Activated CD8-positive, alpha-beta T cell treated with anti-CD3 and anti-CD28 coated beads for 36 hours (primary cell): ENCODE measurements at places on chromosomes 12 and 14.

- DNase-seq, result peak; percentile 72
These were observed 34.4 kb upstream of the SYCP3 start for GRCh38 chr12:101773650-101774162.

DNA sequence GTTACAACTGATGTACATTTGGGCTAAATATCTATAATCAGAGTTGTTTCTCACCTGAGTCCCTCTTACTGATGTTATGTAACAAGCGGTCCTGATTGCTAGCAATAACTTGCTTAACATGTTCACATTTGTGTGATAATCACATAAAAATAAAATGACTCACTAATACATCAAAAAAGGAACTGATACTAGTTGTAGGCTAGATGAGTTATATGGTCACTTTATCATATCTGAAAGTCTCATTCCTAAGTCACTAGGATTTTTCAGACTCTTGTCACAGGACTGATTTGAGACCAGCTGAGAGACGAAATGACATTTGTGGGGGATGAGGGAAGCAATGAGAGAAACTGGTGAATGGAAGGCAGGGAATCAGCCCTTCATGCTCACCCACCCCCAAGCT, 34.3 kb downstream of the NKX2-1 start:
- no peak for DNase-seq

GRCh38 chr12:2794191-2794735, 507 bp upstream of the FKBP4 start:
- peak; percentile 29 for DNase-seq

GRCh38 chr12:104785886-104786285, 172.2 kb downstream of the SLC41A2 start:
- DNase-seq, result no peak

DNA sequence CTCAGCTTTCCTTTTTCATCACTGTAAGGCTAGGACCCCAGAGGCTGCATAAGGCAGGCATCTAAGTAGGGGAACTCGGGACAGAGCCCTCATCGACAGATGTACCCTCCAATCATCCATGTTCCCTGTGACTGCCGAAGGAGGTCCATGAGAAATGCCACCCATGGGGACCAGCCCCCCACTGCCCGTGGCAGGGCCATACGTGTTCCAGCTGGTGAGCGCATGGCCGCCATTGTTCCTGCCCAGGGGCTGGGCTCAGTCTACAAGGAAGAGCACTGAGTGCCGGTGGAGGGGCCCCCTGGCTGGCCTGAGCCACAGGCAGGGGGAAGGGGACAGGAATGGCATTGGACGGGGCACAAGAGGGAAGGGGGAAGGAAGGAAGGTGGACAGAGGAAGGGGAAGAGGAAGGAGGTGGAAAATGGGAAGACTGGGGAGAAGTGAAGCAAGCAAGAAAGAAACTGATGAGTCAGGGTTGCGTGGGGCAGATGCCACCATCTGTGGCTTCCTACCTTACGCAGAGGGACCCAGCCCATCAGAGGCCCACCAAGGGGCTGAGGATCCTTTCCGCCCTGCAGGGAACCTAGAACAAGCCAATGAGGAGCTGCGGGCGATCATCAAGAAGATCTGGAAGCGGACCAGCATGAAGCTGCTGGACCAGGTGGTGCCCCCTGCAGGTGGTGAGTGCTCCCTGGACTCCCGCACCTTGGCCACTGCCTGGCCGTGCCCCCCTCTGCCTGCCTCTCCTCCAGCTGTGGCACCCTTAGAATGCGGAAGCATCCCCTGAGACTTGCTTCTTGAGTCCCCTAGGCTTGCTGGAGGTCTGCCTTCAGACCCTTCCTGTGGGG, 120.6 kb upstream of the FKBP4 start:
- DNase-seq, result no peak

- DNase-seq, result peak; percentile 43
These were observed 94.9 kb downstream of the DUSP16 start for GRCh38 chr12:12467688-12468261.

- DNase-seq, result no peak
These were observed 67.8 kb downstream of the AKAP6 start for GRCh38 chr14:32396885-32397284.

- no peak for DNase-seq
These were observed 346.2 kb downstream of the C12orf75 start for GRCh38 chr12:105676694-105677093.

GRCh38 chr14:54893151-54893760, 9.4 kb downstream of the GCH1 start:
- peak; percentile 57 for DNase-seq

DNA sequence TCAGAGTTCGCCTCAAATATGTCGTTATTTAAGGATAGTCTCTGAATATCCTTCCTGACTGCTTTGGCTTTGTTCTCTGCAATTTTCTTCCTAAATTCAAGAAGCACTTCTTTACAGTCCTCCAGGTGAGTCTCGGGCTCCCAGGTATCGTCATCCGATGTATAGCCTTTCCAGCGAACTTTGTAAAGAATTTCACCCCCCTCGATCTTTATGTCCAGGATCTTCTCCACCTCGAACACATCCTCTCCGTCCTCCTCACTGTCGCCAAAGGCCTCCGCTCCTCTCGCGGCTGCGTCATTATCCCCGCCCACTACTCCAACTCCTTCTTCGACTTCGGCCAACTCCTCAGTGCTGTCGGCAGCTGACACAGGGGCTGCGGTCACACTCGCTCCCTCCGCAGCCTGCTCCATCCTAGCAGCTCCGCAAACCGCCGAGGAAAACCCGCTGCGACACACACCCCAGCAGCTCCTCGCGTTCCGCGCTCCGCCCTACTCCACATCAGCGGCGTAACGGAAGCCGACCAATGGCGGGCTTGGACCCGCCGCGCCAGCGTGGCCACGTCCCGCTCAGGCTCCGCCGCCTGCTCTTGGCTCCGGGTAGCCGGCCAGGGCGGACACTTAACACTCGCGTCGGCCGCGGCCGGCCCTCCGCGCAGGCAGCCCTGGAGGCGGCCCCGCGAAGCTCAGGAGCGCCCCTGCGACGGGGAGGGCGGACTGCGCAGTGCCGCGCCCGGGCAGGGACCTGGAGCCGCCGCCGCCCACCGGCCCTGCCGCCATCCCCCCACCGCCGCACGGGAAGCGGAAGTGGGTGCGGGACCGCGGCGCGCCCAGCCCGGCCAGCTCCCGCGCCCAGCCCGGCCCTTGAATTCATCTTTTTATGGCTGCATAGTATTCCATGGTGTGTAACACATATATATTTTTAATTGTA, 4.1 kb downstream of the CD163L1 start:
- peak; percentile 55 for DNase-seq

DNA sequence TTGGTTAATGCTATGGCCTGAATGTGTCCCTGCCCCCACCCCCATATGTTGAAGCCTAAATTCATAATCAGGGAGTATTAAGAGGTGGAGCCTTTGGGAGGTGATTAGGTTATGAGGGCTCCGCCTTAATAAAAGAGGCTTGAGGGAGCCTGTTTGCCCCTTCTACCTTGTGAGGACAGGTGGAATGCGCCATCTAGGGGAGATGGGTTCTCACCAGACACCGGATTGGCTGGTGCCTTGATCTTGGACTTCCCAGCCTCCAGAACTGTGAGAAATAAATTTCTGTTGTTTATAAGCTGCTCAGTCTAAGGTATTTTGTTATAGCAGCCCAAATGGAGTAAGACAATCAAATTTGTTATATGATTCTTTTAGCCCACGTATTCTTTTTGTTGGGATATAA, 148.3 kb downstream of the PTCSC3 start:
- DNase-seq, result peak; percentile 43

DNA sequence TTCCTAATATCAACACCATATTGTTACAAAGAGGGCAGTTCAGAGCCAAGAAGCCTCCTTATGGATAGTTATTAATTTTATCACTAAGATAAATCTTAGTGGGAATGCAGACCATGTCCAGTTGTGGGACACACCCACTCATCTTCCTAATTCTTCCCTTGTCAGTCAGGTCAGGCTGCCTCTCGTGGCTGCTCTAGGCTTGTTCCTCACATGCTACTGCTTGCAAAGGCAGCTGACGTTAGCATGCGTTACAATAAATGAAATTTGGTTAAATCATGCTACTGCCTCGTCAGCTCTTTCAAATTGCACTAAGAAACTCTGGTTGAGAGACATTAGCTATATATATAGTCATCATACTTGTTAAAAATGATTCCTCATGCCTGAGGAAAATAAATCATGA, 108.4 kb downstream of the CAND1 start:
- DNase-seq, result no peak

DNA sequence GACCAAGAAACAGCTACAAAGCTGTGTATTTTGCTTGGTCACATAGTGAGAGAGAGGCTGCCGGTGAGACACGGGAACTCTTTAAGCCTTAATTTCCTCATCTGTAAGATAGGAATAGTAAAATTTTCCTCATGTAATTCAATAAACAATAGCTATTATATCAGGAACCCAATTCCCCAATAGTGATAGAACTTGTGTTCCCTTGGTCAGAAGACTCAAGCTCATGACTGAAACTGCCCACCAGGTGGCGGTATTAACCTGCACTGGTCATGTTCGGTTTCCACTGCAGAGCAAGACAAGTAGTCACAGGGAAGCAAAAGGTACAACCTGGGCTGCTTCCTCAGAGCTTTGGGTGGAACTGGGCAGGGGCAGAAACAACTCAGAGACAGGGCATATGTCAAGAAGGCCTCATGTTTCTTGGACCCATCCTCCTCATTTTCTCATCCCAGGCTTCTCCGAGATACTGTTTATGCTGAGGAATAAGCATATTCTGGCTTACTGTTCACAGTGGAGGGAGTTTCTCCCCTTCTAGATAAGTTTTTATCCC, 4.2 kb upstream of the AJUBA start:
- peak; percentile 95 for DNase-seq

GRCh38 chr12:76554405-76555230, 5.0 kb downstream of the OSBPL8 start:
- DNase-seq, result no peak
